Keratinocyte (primary cell): ENCODE measurements at places on chromosomes 3 and 15.

- DNase-seq, result no peak
Measured at GRCh38 chr3:16203671-16204629, 29.5 kb downstream of the GALNT15 start.

GRCh38 chr15:37112971-37113670 lies 12.8 kb upstream of the MEIS2 start:
- no peak for DNase-seq

DNA sequence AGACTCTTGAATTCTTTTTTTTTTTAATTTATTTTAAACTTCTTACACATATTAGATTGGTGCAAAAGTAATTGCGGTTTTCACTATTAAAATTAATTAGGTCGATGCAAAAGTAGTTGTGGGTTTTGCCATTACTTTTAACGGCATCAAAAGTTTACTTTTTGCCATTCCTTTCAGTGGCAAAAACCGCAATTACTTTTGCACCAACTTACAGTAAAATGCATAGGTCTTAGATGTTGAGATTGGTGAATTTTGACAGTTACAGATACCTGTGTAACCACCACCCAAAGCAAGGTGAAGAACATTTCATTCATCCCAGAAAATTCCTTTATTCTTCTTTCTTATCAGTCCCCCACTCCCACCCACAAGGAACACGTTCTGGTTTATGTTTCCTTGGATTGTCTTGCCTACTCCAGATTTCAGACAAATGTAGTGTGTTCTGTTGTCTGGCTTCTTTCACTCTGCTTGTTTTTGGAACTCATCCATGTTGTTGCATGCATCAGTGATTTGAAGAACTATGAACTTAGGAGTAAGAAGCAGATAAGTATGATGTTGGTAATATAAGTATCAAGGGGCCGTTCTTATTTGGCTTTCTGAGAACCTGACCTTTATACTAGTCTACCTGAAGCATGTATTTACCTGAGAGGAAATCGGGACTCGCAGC lies 198.4 kb upstream of the UBE2E1 start:
- no peak for DNase-seq

- DNase-seq, result no peak
Measured at GRCh38 chr3:78741066-78741645, 1026.6 kb downstream of the ROBO1 start.

GRCh38 chr3:40800343-40800742 lies 275.6 kb downstream of the ZNF621 start:
- no peak for DNase-seq

- no peak for DNase-seq
Measured at GRCh38 chr15:57165992-57166391, 210.3 kb upstream of the CGNL1 start.

DNA sequence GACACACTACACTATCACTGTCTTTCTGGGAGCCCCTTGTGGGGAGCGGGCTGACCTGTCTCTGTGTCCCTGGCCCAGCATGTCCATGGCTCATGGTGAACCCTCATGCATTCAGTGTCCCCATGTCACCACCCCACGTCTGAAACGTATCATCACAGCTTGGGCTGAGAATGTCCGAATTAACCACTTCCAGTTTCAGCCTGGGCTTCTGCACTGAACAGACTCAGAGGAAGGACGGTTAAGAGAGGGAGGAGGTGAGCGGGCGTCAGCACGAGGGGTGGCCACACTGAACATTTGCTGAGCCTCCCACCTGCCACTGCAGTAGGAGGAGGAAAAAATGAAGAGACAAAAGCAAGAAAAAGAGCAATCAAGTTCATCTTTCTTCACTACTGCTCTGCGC lies 30.5 kb downstream of the ATP2B2 start:
- DNase-seq, result no peak

- no peak for DNase-seq
Measured at GRCh38 chr3:45590256-45590655, 4.3 kb upstream of the LIMD1 start.

DNA sequence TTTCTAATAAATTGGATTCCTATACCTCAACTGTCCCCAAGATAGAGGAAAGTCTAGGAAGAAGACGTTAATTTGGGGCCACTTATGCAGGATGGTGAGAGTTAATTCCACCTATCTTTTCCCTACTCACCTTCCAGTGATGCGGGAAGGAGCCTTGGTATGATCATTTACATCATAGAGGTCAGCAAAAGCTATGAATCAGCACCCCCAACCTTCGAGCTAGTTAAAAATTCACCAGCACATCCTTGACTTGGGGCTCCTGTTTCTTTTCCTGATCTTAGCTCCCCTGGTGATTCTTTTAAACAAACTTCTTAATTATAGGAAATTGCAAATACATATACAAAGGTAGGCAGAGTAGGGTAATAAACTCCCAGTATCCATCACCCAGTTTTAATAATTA lies 366.6 kb downstream of the SOX2 start:
- DNase-seq, result no peak

- no peak for DNase-seq
Measured at GRCh38 chr3:181712553-181713279, 991 bp downstream of the SOX2 start.

DNA sequence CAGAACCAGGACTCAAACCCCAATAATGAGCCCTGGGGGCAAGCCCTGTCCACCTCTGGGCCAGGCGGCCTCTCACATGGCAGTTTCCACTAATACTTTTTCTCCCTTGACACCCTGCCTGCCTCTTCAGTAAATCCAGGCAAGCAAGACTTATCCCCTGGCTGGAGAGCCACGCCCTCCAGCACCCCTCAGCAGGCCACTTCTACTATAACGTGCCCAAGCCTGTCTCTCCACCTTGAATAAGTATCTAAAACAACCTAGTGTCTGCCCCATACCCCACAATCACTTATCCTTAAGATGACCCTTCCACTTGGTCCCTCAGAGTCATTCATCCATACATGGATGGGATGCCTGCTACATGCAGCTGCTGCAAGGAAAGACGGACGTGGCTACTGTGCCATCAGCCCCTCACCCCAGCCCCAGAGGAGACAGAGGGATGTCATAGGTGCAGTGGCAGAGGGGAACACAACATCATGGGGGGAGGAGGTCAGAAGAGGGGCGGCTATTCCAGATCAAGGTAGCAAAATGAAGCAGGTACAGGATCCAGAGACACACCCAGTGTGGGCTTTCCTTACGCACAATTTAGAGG lies 63.4 kb downstream of the LRIG1 start:
- no peak for DNase-seq

GRCh38 chr3:195119461-195120266 lies 151.3 kb downstream of the XXYLT1 start:
- DNase-seq, result no peak

DNA sequence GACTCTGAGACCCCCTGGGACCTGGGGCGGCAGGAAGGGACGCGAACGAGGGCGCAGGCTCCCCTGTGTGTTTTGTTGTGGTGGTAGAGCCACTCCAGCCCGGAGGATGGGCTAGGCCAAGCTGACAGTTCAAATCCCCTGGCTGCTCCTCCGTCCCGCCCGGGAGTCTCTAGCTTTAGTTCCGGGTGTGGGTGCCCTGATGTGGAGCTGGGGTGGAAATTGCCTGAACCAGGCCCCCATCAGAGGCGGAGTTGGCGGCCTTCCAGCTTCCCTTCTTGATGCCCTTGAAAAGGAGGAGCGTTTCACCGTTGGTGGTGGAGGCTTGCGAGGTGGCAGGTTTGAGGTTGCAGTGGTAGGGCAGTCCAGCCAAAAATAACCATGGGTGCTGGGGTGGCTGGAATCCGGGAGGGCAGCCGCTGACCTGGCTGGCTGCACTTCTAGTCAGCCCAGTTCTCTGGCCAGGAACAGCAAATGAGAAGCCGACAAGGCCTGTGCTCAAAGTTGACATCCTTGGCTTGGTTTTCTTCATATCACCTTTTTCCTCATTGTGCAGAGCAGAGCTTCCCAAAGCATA lies 817 bp downstream of the CLK3 start:
- no peak for DNase-seq
